HCT116 (cell line): ENCODE measurements at places on chromosomes 4 and X.
A peak's percentile ranks its signal among the peaks of the same experiment; 100 is the strongest.

GRCh38 chrX:48939524-48940228 is 17.7 kb downstream of the OTUD5 start:
- no peak for DNase-seq

- peak; percentile 13 for DNase-seq
These were observed 157.4 kb upstream of the PDE5A start for GRCh38 chr4:119785963-119786362.

DNA sequence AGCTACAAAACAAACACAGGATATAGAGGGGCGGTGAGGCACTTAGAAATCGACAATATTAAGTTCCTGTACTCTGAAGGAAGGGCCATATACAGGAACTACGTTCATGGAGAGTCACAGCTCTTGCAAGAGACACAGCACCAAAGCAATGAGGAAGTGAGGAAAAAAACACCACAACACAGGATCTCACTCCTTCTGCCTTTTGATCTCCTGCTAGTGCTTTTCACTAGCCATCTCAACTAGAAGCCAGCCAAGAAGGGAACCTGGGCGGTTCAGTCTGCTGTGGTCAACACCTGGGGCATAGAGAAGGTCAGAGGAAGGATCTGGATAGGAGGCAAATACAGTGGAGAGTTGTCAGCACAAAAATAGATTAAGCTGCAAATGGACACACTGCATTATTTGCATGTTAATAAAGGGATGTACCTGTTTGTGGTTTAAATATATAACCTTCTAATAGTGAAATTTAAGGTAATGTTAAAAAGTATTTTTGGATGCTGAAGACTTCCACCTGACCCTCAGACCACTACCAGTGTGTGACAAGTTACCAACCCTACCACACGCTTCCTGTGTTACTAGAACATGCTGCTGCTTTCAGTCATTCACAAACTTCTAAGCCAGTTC is 104.6 kb downstream of the DTHD1 start:
- no peak for DNase-seq

DNA sequence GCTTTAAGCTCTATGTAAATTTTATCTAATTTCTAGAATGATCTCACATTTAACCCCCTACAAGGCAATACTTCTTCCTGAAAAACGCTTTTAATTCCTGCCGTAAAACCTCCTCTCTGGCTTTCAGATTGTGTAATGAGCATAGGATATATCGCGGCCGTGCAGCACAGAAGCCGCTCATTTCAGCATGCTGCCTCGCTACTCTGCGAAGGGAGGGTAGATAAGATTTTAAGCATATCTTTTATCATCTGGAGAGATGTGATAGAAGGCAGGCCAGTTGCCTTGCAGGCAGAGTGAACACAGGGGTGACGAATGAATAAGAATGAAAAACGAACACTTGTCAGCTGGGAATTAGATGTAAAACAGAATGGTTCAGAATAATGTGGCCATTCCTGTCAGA is 265.5 kb downstream of the UNC5C start:
- DNase-seq, result no peak

DNA sequence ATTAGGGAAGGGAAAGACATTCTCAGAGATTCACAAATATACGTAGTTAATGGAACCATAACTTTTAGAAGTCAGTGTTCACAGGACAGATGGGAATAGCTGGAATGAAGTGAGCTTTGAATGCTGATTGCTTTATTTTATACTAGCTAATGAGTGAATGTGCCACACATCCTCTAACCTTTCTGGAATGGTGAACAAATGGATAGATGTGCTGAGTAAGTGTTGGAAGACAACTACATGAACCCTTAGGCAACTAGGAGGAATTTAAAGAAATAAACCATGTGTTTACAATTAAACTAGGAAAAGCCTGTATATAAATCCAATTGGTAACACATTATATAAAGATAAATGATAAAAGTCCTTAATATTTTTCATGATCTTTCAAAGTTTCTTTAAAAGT is 91.6 kb upstream of the LIMCH1 start:
- DNase-seq, result no peak

- DNase-seq, result no peak
These were observed 122.9 kb upstream of the RASGEF1B start for GRCh38 chr4:81594490-81595159.

- DNase-seq, result no peak
These were observed 63.6 kb downstream of the SMIM20 start for GRCh38 chr4:25977397-25978170.

GRCh38 chrX:41559235-41560052 is 112.3 kb downstream of the NYX start:
- DNase-seq, result no peak

DNA sequence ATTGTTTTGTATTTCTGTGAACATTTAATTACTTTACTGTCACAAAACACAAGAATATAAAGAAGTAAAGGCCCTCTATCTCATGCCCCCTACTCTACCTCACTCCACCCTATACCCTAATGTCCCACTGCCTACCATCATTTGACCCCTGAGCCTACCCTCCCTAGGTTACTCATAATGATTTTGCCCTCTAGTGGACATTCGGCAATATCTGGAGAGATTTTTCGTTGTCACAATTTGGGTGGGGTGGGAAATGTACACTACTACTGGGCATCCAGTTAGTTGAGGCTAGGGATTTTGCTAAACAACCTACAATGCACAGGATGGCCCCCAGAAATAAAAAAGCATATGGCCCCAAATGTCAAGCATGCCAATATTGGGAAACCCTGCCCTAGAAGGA is 10.2 kb downstream of the TEX13A start:
- no peak for DNase-seq

DNA sequence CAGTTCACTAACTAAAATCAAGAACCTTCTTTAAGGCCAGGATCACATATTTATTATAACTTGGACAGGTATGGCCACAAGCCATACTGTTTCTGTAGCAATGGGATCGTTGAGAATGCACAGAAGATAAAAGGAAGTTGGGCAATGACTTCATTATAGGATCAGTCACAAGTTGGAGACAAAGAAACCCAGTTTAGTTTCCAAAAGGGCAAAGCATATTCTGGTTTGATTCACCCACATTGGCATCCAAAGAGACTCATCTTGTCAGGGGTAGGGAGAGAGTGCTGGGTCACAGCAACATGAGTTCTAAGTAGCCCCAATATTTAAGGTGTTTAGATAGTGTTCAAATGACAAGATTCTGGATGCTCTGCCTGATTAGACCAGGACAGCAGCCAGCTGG is 317.1 kb upstream of the GALNT7 start:
- no peak for DNase-seq

- no peak for DNase-seq
These were observed 256.8 kb upstream of the VCX start for GRCh38 chrX:7586126-7586525.

DNA sequence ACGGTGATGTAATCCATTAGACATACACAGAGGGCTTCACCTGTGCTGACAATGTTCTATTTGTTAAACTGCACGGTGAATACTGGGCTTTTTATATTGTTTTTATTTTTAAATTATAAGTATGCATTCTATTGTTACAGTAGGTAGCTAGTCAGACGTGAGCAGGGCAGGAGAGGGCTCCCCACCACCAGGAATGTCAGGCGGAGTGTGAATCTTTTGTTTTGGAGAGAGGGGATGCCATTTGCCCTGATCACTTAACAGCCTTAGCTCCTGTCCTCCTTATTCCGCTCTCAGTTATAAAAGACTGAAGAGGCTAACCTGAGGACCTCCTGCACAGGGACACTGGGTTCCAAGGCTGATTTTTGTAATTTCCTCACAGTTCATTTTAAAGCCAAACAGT is 151.6 kb upstream of the TAPT1 start:
- no peak for DNase-seq

- DNase-seq, result no peak
These were observed 149.5 kb downstream of the NR3C2 start for GRCh38 chr4:148292686-148293085.

DNA sequence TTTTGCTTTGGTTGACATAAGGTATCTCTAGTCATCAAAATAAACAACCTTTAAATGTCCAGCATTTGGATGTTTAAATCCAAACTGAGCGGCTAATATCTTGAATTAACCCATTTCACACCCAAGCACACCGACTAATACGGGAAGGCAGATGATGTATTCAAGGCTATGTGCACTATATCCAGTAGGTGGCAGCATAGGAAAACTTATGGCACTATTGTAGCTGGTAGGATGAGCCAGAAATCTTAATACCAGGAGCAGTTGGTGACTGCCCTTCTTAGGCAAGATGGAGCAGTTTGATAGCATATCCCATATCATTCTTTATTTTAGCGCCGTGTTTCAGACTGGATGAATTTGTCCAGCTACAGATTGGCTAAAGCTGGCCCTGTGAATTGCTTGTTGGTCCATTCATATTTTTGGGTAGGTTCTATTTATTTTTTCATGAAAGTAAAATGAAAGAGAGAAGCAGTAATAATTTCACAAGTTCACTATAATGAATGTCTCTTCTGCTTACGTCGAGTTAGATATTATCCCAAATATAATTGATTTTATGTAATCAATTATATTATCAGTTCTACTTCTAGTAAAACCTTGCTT is 24.4 kb downstream of the UCHL1 start:
- peak; percentile 82 for DNase-seq

DNA sequence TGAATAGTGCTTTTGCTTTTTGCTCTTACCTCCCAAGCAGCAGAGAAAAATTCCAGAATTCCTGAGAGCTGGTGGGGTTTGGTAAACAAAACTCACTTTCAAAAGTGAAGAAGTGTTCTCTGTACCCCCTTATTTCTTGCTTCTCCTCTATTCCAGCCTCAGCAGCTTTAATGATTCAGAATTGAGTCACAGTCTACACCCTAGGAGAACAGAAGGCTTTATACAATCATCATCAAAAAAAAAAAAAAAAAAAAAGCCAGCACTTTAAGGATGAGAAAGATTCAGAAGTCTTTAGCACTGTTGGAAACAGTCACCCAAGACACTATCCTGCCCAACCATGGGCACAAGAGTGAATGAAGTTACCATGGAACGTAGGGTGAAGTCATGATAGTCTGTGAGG is 1583.1 kb upstream of the PCDH10 start:
- DNase-seq, result no peak

DNA sequence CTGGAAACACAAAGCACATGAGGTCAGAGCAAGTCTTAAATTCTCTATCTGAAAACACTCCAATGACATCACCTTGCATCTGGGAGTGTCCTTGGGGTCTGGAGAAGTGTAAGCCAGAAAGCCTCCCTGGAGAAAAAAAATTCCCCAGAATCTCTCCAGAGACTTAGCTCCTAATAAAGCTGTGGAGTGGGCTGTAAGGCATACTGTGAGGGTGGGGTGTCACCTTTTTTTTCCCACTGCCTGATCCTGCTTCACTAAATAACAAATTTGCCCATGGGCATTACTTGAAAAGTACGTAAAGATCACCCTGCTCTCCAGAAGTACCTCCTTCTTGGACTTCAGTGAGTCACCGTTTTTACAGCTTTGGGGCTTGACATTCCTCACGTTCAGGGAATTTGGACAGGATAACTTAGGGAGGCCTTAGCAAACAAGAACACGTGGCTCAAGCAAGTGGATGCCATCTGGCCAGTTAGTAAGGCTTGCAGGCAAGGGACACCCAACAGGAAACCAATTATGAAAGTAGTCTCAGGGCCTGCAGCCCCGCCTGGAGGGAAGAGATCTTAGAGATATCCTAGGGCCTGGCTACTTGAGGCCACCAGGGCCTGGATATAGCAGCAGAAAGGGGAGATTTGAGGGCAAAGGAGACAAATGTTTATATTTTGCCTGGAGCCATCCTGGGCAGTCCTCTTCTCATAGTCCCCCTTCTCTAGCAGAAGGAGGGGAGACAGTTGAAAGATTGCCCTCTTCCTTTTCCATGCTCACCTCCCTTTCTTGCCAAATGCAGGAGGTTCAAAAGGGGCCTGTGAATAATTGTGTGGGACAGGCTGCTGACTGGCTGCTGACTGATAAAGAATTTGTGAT is 60.1 kb upstream of the PLAC1 start:
- DNase-seq, result peak; percentile 54
